ENCODE measurements at places on chromosomes 5 and 9.

DNA sequence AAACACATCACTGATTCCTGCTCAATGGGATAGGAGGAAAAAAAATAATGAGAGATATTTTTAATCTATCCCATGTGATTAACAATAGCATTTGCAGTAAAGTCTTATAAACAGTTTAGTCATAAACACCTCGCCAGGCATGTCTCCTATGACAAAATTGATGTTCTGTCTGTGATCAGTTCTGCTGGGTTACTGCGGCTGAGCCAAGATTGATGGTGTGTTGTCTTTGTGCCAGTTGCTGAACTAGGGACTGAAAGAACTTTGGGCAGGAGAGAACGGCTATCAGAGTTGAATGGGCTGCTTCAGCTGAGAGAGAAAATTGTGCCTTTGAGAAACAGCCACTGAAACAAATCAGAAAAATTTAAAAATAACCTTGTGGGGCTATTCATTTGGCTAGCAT is 37.3 kb upstream of the MAMDC2 start:
- DNase-seq = no peak

- no peak for DNase-seq
These were observed 34.7 kb downstream of the GLT6D1 start for GRCh38 chr9:135604437-135605237.

DNA sequence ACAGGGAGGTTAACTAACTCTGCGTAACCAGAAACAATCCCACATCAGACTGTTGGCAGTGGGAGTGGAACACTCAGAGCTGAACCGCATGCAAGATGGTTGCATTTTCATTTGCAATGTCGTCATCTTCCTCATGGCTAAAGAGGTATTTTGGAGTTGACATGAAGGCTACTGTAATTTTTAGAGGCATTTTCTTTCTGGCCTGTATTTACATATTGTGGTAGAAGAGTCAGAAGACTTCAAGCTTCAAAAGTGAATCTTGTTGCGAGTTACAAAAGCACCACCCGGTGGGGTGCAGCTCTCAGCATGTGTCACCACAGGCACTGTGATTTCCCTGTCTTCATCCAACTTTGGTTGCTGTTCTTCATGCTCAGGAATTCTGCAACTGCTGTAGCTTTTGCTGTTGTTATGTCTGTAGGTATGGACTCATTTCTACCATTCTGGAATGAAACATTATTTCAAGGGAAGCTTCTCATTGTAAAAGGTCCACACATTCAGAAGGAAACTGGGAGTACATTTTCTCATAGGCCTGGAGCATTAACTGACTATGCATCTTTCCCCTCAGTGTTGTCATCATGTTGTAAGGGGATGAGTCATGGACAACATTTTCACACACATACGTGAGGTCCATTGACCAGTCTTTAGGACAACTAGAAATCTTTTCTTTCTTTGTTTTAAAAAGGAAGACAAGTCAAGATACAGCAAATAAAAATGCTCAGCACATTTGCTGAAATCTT is 35.4 kb upstream of the GDNF start:
- DNase-seq = no peak

GRCh38 chr5:1067141-1068121 is 44.4 kb downstream of the SLC12A7 start:
- DNase-seq = no peak

DNA sequence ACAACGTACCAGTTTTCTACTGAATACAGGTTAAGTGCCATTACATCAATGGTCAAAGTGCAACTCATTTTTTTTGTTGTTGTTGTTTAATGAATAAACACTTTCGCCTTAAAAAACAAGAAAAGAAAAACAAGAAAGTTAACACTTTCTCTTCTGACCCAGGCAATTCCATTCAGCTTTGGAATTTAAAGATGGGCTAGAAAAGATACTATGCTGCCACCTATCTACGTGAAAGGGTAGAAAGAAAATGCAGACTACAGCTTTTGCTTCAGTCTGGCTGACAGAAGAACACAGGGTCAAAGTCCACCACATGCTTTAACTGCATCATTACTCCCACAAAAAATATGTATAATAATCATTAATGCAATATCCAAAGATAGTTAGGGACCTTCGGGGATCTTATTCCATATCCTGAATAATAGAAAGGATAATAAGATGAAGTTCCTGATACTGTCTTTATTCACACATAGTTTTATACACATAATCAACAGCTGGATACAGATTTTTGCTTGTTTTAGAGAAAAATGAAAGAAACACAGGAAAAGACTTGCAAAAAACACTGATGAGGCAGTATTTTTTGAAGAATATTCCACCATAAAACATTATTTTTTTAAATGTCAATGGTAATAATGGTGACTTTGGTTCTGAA is 40.4 kb downstream of the ZDHHC21 start:
- no peak for DNase-seq

- no peak for DNase-seq
These were observed 75.3 kb upstream of the NR4A3 start for GRCh38 chr9:99746406-99746805.

DNA sequence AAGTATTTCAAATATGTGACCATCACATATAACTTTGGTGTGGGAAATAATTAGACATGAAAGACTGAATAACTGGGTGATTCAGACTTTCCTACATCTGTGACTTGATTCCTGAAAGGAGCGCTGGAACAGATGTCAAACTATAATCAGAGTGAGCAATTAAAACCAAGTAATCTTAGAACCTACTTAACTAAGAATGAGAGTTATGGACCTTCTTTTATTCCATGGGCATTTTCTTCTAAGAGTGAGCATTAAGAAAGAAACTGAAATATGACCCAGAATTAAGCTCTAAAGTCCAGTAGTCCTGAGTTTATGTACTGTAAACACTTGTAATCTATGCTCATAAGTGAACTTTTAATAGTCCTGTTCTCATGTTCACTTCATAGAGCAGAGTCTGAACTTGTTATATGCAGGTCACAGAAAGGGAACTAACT is 68.4 kb downstream of the PAM start:
- DNase-seq = no peak

- no peak for DNase-seq
These were observed 39.0 kb downstream of the FAM240B start for GRCh38 chr9:38680837-38681445.

DNA sequence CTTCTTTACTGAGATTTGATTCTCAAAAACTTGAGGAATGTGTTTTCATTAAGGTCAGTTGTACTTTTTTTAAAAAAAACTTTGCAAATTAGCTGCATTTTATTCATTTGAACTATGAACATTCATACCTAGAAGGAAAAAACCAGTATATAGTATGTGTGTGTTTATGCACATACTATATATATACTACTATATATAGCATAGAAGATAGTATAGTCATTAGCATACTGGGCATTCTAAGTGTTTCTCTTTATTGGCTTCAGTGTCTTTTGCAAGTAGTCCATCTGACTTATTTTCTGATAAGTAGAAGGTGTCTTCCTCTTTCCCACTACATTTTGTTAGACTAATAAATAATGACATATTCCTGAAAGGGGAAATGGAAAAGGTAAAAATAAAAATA is 33.0 kb downstream of the ELOVL7 start:
- DNase-seq = no peak

All from T-helper 2 cell (primary cell).